Fibroblast of the aortic adventitia (primary cell): ENCODE measurements at places on chromosomes 13 and 19. TPM values are rescaled to one million over a fixed set of nuclear protein-coding genes. Genes with fewer than 3 reads are reported as not detected.

GRCh38 chr19:17762505-17763229 lies 11.4 kb downstream of the FCHO1 start:
- DNase-seq, result peak; percentile 29

Gene PRSS57
- total RNA-seq, result not detected in 2 replicates

DNA sequence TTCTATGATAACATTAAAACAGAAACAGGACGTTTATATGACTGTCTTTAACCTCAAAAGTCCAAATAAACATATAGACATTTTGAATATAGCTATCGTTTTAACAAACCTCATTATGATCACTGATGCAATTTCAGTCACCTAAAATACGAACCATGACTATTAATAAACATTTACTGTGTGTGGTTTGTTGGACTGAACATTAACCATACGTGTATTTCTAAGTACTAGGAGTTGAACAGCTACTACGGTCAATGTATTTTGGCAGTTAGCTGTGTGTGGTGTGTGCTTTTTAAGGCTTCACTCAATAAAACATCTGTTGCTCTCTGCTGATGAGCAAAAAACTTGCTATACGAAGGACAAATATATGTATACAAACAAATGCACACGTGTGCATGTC lies 281.4 kb downstream of the ABCC4 start:
- DNase-seq, result no peak

Gene VAV1
- total RNA-seq, result not detected in 2 replicates

Gene BST2
- total RNA-seq, result 9.8 and 48.1 TPM in 2 replicates

- peak; percentile 79 for DNase-seq
Measured at GRCh38 chr19:2523630-2524311, 47.8 kb downstream of the GADD45B start.

DNA sequence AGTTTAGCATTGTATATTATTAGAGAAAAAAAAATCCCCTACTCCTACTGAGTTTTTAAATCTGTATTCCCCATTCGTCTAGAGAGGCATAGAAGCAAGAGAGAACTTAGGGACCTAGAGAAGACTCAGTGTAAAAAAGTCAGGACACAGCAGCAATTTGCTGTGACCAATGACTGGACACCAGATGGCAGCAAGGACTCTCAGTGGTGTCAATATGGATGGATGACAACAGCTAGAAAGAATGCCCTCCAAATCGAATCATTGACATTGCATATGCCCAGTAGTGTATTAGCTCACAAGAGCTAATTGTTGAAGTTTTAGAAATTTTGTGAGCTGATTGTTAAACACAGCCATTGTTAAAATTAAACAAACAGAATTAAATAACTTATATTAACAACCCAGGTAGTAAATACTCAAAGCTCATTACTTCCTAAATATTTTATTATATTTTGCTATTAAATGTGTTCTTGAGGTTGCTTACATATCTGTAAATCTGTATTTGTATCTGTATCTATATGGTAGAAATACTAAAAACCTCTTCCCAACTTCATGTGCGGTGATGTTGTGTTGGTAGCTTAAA lies 43.9 kb downstream of the SIAH3 start:
- DNase-seq, result peak; percentile 46

DNA sequence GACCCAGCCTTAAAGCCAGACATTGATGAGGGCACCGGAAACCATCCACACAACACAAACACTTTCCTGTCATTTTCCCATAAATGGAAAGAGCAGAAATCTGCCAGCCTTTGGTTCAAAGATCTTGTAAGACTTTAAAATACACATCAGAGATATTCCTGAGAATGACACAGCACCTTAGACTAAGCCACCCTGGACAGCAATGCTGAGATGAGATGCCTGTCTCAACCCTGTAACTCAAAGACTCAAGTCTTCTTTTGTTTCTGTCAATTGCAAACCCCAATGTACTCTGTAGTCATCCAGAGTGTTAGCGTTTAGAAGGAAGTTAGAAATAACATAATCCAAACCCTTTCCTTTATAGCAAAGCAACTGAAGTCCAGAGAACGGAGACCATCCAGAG lies 119.2 kb downstream of the CCNA1 start:
- no peak for DNase-seq

Gene SIPA1L3
- total RNA-seq, result 12.3 and 28.9 TPM in 2 replicates

DNA sequence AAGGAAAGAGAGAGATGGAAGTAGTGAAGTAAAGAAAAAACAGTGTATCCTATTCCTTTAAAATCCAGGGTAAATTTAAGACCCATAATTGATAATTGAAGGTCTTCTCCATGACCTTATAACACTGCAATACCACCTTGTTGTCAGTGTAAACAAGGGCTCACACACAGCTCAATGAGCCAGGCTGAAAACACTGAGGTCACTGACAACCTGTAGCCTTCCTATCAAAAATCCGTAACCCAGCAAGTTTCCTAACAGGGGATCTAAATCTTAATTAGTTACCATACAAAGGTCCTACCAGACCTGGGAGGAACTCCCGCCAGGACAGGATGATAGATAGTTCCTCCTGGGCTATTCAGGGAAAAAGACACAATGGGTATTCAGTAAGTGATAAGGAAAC lies 1677.1 kb downstream of the OLFM4 start:
- no peak for DNase-seq

Gene CBY2
- not detected in 2 replicates for total RNA-seq

GRCh38 chr13:70088926-70089325 lies 18.7 kb upstream of the ATXN8OS start:
- DNase-seq, result no peak

GRCh38 chr13:113052971-113053370 lies 52.6 kb upstream of the F7 start:
- no peak for DNase-seq

Gene ADAMTSL5
- total RNA-seq, result 1.2 and 4.2 TPM in 2 replicates

GRCh38 chr13:22024381-22024994 lies 353.6 kb downstream of the FGF9 start:
- no peak for DNase-seq

GRCh38 chr13:31982540-31982939 lies 49.0 kb upstream of the FRY start:
- DNase-seq, result peak; percentile 76

GRCh38 chr19:14561847-14562351 lies 10.0 kb downstream of the NDUFB7 start:
- peak; percentile 37 for DNase-seq

- peak; percentile 88 for DNase-seq
Measured at GRCh38 chr13:51619614-51620013, 35.4 kb downstream of the WDFY2 start.

GRCh38 chr19:23762884-23763711 lies 4.4 kb upstream of the ZNF681 start:
- DNase-seq, result peak; percentile 4

- DNase-seq, result no peak
Measured at GRCh38 chr19:3100331-3100730, 6.2 kb downstream of the GNA11 start.

GRCh38 chr19:2969104-2969504 lies 8.3 kb upstream of the TLE6 start:
- peak; percentile 69 for DNase-seq

- no peak for DNase-seq
Measured at GRCh38 chr13:112804374-112804773, 114.5 kb downstream of the ATP11A start.

Gene VSTM1
- total RNA-seq, result not detected in 2 replicates

Gene NOTCH3
- 39.4 and 44.4 TPM in 2 replicates for total RNA-seq

DNA sequence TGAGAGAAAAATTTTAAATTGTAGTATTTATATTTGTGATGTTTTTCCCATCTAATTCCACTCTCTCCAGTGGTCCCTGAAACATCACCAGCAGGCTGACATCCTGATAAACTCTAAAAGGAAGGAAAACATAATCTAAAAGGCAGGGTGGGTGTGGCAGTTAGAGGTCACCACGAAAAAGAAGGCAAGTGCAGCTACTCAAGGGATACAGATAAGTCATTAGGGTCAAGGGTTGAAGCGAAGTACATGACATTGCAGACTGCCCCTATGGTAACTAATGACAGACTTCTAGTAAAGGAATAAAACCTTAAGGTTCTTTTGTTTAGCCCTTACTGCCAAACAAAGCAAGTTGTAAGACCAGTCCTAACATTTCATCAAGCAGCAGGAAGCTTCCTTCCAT lies 6.0 kb upstream of the NEK3 start:
- DNase-seq, result no peak

DNA sequence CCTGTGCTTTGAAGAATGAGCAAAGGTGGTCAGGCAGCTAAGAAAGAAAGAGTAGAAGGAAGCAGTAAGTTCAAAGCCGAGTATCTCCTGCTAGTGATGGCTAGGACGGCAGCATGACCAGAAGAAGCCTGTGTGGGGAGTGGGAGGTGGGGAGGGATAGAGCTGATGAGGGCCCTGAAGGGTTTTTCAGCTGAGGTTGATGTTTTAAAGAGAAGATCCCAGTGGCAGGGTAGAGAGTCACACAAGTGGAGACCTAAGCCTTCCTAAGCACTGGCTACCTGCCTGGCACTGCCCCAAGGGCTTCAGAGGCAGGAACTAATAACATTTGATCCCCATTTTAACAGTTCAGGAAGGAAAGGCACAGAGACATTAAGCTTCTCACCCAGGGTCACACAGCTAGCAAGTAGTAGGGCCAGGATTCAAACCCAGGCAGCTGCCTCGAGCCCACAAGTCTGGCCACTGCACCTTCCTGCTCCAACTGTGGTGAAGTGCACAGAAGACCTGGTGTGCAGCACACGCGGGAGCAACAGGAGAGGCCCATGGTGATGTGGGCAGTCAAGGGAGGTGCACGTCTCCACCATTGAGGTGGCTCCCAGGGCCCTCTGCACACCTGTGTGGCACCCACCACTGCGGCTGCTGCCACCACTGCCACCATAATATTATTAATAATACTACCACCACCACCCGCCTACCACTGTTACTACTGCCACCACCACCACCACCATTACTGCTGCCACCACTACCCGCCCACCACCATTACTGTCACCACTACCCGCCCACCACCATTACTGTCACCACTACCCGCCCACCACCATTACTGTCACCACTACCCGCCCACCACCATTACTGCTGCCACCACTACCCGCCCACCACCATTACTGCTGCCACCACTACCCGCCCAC lies 22.1 kb downstream of the CUL4A start:
- DNase-seq, result no peak

Gene RFXAP
- 3.7 and 3.8 TPM in 2 replicates for total RNA-seq
